ENCODE measurements at places on chromosomes 5 and 9.

- DNase-seq = no peak
Measured at GRCh38 chr9:78552802-78553201, 255.9 kb downstream of the PSAT1 start.

DNA sequence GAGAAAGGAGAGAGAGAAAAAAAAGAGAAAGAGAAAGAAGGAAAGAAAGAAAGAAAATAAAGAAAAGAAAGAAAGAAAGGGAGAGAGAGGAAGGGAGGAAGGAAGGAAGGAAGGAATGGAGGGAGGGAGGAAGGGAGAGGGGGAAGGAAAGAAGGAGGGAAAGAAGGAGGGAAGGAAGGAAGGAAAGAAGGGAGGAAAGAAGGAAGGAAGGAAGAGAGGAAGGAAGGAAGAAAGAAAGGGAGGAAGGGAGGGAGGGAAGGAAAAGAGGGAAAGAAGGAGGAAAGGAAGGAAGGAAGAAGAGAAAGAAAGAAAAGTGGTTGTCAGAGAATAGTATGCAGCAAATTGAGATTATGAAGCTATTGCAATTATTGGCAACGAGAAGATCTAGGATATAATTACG lies 49.9 kb upstream of the NIPBL start:
- DNase-seq = no peak

DNA sequence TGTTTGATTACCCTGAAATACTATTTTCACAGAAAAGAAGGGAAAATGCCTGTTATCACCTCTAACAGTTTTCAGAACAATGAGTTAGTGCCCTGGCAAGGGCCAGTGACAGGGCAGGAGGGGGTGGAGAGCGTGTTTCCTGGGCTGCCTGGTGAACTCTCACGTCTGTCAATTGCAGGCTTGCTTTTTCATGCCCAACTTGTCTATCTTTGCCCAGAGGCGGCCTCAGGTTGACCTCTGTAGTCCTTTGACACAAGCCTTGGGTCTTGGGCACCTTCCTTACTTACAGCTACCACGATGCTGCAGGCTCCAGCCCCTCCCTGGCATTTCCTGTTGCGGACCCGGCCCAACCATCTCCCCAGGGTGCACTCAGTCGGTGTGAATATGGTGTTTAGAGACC lies 2.2 kb upstream of the CEL start:
- no peak for DNase-seq

GRCh38 chr9:133238851-133239532 lies 29.9 kb upstream of the OBP2B start:
- DNase-seq = peak; percentile 35

DNA sequence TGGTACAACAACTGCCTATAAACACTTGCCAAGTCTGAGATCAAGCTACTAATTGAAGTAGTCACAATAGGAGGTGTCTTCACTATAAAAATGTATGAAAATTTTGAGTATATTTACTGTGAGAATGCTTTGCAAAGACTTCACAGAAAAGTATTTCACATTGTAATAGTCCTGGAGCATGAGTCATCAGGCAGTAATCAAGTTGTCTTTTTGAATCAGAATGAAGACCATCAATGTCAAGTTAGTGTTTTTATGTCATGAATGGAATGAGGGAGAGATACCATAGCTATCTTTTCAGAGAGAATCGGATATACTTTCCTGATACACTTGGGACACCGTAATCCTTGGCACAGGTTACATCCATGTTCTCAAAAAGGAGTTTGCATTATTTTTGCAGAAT lies 466.9 kb upstream of the ARRDC3 start:
- DNase-seq = no peak

DNA sequence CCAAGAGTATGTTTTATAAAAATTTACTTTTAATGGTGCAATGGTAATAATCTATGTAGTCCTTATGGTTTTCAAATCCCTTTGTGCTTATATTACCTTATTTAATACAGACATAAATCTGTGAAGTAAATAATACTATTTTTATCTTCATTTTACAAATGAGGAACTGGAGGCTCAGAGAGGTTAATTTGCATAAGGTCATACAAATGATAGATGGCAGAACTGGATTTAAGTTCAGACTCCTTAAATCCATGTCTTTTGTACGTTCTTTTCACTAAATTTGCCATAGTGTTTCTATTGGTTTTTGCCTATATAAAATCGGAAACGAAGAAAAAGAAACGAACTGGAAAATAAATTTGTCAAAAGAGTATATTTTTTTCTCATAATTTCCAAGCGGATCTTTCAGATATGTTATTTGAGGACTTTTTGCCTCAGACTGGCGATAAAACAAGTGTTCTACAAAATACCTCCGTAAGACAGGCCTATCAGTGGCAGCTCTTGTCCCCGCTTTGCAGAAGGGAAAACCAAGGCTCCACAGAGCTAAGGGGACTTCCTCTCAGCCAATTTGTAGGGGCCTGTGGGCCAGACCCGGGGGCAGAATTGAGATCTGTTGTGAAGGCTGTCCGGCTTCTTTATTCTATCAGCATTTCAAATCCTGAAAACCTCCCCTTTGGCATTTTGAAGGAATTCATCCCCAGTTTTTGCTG lies 1.1 kb upstream of the TNFAIP8 start:
- DNase-seq = no peak

- DNase-seq = no peak
Measured at GRCh38 chr5:41252036-41252435, 38.7 kb upstream of the C6 start.

- DNase-seq = no peak
Measured at GRCh38 chr5:135094339-135095051, 60.5 kb upstream of the PITX1 start.

- DNase-seq = no peak
Measured at GRCh38 chr9:70494221-70494620, 79.8 kb upstream of the KLF9 start.

- DNase-seq = no peak
Measured at GRCh38 chr5:14256026-14256690, 113.0 kb downstream of the TRIO start.

GRCh38 chr9:89980600-89980999 lies 375.8 kb downstream of the GADD45G start:
- no peak for DNase-seq

DNA sequence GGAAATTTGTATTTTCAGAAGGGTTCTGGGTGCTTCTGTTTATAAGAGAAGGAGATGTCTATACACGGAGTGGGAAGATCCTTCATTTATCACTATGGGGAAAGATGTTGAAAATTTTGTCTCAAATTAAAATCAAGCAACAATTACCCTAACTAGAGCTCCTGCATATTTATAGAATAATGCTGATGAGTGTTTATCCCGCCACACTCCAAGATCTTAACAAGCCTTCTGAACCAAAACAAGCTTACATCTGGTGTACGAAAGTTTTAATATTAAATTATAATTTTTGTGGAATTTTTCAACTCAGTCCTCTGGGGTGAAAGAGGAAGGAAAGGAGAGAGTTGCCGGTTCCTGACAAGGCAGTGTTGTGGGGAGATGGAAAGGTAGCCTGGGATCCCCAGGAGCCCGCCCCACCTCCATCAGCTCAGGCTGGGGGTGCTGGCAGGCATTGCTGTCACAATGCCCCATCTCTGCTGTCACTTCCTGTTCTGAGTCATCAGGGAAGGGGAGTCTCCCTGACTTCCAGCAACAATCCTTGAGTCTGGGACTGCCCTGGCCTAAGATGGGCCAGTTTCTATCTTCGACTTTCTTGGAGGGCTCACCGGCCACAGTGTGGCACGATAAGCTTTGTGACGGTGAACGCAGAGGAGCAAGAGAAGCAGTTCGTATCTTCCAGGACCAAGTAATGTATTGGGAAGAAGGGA lies 64.5 kb downstream of the ERAP1 start:
- no peak for DNase-seq

GRCh38 chr5:6961837-6962635 lies 248.8 kb downstream of the TENT4A start:
- DNase-seq = no peak

- no peak for DNase-seq
Measured at GRCh38 chr5:179504191-179504590, 46.2 kb upstream of the RUFY1 start.

- no peak for DNase-seq
Measured at GRCh38 chr5:24899180-24899579, 254.4 kb upstream of the CDH10 start.

DNA sequence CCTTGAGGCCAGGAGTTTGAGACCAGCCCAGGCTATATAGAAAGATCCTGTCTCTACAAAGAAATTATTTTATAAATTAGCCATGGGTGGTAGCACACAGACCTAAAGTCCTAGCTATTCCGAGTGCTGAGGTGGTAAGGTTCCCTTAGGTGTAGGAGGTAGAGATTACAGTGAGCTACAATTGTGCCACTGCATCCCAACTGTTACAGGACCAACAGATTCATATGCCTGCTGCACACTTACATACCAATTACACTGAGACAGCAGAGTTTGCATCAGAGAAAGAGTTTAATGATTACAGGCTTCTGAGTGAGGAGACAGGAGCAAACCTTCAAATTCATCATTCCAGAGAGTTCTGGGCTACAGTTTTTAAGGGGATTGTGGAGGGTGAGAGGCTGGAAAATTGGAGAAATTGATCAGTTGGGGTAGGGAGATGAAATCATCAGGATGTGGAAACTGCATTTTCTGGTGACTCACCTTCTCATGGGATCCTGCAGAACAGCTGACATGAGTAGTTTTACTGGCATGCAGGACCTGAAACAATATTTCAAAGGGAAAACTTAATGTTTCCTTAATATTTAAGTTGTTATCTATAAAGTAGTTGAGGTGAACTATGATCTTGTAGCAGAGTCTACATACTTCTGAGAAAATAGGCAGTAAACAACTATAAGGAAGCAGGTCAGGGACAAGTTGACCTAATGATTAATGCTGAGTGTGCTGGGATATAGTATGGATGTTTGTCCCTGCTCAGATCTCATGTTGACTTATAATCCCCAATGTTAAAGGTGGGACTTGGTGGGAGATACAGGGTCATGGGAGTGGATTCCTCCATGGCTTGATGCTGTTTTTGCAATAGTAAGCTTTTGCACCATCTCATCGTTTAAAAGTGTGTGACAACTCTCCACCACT lies 54.7 kb downstream of the ANXA2R start:
- no peak for DNase-seq

DNA sequence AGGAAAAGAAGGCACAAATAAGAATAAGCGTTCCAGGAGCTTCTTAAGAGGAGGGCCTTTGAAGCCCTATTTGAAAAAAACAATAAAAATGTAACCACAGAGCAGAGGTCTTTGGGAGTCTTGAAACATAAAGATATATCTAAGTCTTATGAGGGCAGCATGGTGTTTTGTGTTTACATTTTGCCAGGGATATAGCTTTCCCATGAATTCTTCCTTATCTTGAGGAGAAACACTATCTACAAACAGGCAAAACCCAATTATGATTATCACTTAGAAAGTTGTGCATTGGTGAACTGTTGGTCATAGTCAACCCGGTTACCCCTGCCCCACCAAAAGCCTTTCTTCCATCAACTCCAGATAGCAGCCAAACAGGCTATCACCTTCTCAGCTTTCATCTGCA lies 23.6 kb upstream of the LHFPL2 start:
- DNase-seq = no peak

GRCh38 chr5:147384346-147385193 lies 125.3 kb downstream of the DPYSL3 start:
- no peak for DNase-seq

GRCh38 chr9:120388003-120388855 lies 191.7 kb downstream of the CDK5RAP2 start:
- no peak for DNase-seq

DNA sequence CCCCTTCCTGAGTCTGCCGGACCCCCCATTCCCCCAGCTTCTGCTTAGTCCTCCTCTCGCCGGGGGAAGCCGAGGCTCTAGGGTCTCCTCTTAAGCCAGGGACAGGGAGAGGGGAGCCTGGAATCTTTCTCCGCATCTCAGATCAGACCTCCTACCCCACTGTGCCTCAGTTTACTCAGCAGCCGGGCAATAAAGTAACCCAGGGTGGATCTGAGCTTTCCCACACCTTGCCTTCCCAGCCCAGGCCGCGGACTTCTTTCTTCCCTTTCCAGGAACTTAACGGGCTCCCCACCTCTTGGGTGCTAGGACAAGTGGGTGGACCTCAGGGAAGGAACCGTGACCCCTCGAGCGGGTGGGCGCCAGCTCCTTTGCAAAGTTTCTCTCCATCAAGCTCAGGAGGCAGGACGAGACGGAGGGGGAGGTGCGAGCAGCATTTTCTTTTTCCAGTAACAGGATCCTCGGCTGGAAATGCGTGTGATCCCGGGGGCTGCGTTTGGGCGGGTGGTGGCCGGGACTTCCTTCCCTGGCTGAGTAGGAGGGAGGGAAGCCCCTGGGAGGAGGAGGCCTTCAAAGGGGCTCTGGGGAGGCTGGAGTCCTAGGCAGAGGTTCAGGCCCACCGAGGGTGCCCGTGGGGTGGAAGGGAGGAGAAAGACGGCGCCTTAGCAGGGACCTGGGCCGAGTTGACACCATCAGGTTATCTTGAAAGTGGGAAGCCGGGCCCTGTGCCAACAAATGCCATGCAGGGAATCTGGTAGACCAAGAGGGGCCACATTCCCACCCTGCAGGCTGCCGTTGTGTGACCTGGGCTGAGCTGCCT lies 795 bp downstream of the DAB2IP start:
- DNase-seq = no peak

DNA sequence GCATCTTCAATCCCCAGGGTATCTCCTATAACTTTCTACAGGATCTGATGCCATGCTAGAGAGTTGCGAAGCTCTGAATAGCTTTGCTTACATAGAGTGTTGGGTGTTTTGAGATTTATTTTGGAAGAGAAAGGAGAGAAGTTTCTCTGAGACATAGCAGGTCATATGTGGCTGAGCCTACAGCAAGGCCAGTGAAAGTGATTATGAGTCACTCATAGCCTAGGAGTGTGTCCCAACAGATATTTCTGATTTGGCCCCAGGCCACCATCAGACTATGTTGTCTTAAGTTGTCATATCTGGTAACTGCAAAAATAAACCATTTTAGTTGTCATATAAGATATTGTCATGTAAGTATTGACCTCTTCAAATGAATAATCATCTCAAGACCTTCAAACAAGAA lies 132.0 kb upstream of the RAI14 start:
- no peak for DNase-seq

DNA sequence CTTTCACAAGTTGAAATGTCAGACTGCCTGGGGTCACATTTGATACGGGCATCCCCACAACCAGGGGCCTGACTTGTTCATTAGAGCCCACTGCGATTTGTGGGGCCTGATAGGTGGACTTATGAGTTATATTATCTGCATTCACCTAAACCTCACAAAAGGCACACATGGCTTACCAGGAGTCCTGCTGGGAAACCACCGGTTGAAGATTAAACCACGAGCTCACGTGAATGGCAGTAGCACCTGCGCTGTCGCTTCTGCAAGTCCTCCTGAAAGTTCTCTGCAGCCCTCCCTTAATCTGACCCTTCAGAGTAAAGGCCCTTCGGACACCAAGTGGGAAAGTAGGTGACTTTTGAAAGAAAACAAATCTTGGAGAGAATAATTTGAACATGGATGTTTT lies 68.9 kb downstream of the PPIC start:
- DNase-seq = no peak

GRCh38 chr9:91913096-91913495 lies 36.9 kb downstream of the ROR2 start:
- DNase-seq = no peak

GRCh38 chr9:133773889-133774655 lies 35.9 kb upstream of the SARDH start:
- no peak for DNase-seq

Measured in stimulated activated CD8-positive, alpha-beta memory T cell treated with anti-CD3 and anti-CD28 coated beads, Interleukin-7, amount 100 ng/mL, for 4 hours (primary cell).